ENCODE measurements at places on chromosomes 2 and 18.

GRCh38 chr2:226187156-226187555 lies 612.5 kb downstream of the IRS1 start:
- no peak for DNase-seq

DNA sequence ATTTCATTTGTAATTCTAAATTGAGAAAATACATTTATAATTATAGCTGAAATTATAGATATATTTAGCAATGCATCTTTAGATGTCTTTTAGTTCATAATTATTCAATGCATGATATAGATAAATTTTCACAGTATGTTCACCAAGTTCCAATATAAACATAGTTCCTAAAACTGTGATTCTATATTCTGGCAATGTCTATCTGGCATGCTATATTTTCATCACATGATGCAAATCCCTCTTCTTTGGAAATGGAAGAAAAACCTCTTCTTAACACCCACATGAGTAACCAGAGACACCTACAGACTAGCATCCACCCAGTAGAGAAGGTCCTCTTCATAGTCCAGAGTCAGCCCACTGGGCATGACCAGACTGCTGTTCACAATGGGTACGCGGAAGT lies 135.8 kb downstream of the DHRS9 start:
- DNase-seq, result no peak

GRCh38 chr2:189268763-189269162 lies 89.2 kb upstream of the COL5A2 start:
- DNase-seq, result no peak

- no peak for DNase-seq
Measured at GRCh38 chr2:109644571-109645275, 30.6 kb downstream of the SOWAHC start.

- no peak for DNase-seq
Measured at GRCh38 chr18:46678785-46679399, 21.9 kb upstream of the LOXHD1 start.

DNA sequence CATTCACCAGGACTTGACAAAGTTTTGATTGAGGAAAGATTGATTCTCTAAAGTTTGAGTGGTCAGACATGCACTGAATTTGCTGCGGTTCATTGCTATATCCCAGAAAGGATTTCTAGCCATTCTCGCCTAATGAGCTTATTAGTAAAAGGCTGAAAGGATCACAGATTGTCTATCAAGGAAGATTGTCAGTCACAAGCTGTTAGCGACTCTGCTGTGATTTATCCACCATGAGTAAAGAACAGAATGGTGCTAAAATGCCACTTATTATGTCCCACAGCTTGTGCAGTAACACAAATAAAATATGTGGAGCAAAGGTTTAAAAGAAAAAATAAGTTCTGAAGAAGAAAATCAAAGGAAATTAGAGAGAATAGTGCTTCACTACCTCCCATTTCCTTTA lies 701.2 kb upstream of the CDH7 start:
- no peak for DNase-seq

- DNase-seq, result no peak
Measured at GRCh38 chr2:176508984-176509740, 239.9 kb downstream of the MTX2 start.

DNA sequence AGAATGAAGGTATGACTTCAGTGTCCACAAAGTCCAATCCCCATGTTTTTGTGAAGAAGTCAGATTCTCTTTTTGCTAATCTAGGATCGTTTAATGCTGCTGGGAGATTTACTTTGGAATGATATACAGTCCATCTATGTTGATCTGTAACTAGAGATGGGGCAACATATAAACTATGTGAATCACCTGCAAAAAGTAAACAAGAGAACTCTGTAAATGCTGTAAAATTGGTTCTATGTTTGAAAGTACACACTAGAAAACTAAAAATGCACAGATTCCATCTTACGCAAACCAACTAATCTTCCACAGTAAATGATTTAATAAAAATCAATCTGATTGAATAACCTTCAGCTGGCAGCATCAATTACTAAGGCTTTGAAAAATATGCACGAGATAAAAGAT lies 37.5 kb downstream of the VPS54 start:
- DNase-seq, result no peak

DNA sequence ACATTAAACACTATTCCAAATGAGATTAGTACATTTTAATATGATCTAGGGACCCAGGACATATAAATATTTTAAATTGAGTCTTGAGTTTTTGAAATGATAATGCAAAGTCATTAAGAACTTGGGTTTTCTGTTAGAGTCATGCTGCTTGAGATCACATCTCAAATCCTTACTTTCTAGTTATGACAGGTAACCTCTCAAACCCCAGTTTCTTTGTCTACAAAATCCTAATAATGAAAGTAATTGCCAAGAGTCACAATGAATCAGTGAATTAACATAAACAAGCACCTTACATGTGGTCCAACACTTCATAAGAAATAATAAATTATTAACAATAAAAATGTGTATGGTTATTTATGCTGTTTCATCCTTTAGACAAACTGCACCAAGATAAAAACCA lies 607.6 kb downstream of the LRP1B start:
- no peak for DNase-seq

DNA sequence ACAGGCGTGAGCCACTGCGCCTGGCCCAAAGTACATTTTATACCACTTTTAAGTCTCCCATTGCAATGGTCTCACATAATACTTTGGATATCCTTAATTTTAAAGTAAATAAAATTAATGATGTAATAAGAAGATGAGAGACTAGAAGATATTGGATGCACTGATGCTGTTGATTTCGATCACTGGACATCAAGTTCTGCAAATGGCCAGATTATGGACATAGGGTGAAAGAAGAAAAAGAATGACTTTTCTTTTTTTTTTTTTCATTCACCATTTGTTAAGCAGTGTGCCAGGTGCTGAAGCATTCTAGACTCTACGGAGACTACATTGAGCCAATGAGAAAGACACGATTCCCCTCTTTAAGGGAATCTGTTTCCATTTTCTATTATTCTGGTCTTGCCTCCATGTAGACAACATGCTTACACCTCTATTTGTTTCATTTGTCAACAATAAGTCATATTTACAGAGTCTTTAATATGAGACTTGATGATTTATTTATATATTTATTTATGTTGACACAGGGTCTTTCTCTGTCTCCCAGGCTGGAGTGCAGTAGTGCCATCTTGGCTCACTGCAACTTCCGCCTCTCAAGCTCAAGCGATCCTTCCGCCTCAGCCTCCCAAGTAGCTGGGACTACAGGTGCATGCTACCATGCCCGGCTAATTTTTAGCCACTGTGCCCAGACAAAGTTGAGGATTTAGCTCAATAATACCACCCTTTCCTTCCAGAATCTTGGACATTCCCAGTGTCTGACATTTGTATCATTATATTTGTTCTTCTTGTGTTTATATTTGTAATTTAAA lies 23.7 kb downstream of the FN1 start:
- DNase-seq, result no peak

- DNase-seq, result no peak
Measured at GRCh38 chr2:233973786-233974185, 56.6 kb downstream of the TRPM8 start.

- DNase-seq, result no peak
Measured at GRCh38 chr2:60472663-60473289, 80.7 kb downstream of the BCL11A start.

GRCh38 chr2:49332415-49332814 lies 178.1 kb upstream of the FSHR start:
- no peak for DNase-seq

DNA sequence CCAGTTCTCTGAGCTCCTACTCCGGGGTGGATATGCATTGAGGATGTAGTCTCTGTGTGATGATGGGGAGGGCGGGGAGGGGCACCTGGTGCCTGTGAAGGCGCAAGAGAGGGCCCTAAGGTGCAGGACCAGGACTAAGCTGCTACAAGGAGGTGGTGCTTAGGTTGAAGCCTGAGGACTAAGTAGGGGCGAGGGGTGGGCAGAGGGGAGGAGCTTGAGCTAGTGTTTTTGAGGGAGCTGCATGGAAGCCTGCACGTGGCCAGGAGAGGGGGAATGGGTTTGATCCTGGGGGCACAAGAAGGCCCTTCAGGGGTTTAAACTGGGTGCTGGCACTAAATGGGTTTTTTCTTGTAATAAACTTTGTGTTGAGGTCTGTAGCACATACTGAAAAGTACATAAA lies 105.0 kb downstream of the UGGT1 start:
- DNase-seq, result no peak

DNA sequence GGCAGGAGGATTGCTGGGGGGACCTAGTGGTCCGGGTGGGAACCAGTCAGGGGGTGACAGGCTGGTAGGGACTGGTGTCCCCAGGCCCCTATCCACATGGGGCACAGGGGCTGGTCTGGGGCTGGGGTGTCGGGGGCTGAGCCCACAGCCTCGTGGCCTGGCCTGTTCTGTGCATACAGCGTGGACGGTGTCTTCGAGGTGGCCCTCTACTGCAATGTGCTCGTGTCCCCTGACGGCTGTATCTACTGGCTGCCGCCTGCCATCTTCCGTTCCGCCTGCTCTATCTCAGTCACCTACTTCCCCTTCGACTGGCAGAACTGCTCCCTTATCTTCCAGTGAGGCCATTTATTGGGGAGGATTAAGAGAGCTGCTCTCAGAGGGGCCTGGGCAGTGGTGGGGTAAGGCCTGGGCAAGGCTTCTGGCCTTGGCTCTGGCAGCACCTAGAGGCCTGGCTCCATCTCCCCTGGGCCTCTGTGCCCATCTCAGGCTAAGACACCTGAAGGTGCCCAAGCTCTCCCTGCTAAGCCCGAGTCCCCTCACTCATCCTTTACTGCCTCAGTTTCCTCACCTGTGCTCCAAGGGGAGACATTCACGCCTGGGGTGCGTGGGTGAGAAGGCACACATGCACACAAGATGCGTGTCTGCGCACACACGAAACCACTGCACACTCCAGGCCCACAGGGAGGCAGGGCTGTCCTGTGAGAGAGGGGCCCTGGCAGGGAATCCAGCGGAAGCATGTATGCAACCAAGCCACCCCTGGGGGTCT lies 1.9 kb downstream of the CHRNG start:
- no peak for DNase-seq

- no peak for DNase-seq
Measured at GRCh38 chr18:48679236-48679635, 140.4 kb downstream of the CTIF start.

DNA sequence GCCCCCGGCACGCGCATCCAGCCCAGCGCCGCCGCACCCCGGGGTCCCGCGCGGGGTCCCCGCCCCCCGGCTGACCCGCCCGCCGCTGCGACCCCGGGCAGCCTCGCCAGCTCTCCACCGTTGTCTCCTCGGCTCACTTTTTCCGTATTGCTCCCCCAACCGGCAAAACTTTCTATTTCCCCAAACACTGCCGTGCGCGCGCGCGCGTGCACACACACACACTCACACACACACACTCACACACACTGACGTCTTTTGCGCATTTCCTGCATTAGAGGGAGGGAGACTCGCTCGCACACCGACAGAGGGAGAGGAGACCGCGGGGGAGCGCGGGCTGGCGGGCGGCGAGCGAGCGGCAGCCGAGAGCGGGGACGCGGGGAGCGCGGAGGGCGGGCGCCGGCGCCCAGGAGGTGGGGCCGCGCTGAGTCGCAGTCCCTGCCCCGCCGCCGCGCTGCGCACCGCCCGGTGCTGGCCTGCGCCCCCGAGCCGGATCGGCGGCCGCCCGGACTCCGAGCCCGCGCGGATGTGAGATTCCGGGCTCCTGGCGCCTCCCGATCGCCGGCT lies 542 bp upstream of the PRKCE start:
- peak; percentile 91 for DNase-seq

- no peak for DNase-seq
Measured at GRCh38 chr2:18966131-18966530, 376.8 kb upstream of the NT5C1B start.

GRCh38 chr18:78087338-78087737 lies 837.7 kb downstream of the GALR1 start:
- DNase-seq, result no peak

GRCh38 chr2:219024059-219024458 lies 17.3 kb downstream of the CFAP65 start:
- no peak for DNase-seq

DNA sequence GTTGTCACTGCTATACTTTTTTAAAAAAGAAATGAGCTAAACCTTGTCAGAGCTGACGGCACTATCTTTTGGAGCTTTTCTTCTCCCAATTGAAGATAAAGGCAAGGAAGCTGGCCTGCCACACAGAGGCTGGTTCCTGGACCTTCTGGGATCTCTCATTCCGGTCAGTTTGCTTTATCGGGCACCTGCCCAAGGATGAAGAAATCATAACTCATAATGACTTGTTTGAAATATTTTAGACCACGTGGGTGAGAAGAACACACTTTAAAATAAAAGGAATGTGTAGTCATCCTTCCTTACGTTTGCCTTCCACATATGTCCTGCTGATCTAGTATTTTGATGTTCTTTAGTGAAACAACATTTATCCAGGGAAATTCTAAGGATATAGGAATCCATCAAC lies 535.7 kb downstream of the DCC start:
- DNase-seq, result no peak

GRCh38 chr2:203973000-203973399 lies 36.4 kb downstream of the ICOS start:
- no peak for DNase-seq

DNA sequence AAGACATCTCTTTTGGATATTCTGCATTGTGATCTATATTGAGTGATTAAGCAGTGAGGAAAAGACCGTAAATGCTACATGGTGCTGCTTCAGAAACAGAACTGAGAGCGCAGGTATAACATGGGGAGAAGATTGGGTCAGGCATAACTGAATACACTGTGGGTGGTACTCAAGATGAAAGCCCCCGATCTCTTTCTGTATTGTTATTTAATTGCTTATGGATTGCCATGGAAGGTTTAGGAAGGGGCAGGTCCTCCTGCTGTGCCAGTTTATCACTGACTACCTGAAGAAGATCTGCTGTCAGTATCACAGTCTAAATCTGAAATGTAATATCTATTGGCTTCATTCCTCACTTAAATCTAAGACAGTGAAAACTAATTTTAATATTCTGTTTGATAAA lies 1568.7 kb upstream of the CELF4 start:
- no peak for DNase-seq

- DNase-seq, result no peak
Measured at GRCh38 chr2:145599756-145600155, 1079.8 kb upstream of the ZEB2 start.

- DNase-seq, result no peak
Measured at GRCh38 chr2:101238930-101239759, 13.5 kb upstream of the CNOT11 start.

DNA sequence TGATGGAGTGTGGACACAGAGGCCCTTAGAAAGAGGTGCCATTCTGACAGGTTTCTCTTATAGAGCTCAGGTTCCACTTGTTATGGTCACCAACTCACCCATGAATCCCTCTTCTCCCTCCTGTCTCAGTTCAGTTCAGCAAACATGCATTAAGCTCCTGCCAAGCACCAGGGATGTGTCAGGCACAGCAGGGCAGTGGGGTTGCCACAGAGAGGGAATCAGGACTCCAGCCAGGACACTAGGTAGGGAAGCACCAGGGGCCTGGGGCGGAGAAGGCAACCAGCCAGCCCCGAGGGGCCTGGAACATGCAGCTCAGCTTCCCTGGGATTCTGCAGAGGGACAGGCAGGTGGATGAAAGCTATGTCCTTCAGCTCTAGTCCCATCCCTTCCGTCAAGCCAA lies 44.6 kb downstream of the TOGARAM2 start:
- no peak for DNase-seq

DNA sequence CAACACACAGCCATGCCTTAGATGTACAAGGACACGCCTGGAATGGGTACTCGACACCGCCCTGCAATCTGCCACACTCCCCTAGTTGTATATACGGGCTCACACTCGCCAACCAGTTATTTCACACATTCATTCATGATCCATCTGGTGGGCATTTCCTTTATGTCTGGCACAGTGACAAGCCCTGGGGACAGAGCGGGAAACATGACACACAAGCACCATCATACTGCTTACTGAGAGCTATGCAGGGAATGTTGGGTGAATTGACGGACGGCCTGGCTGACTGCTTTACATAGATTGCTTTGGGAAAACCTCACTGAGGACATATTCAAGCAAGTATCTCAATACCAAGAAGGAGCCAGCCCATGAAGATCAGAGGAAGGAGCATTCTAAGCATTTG lies 448.0 kb upstream of the SPRED2 start:
- no peak for DNase-seq

Data from germinal center (tissue), 1 donor.